ENCODE measurements at places on chromosomes 7 and 10.

- DNase-seq: no peak
Observed at GRCh38 chr10:88791924-88792323, 10.6 kb upstream of the LIPM start.

DNA sequence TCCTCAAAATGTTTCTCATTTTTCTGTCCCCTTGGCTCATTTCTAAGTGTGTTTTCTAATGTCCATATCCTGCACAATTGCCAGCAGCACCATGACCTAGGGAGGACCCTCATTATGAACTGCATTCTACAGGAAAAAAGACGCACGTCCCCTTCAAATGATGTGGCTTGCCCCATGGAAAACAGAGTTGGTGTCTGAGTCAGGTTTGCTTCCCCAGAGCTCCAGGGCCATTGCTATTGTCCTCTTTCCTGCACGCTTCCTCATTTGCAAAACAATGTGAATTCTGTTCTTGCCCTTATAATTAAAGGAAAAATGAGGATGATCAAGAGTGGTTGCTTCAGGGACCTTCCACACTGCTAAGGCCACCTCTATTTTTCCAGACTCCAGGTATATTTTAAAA is 14.7 kb upstream of the ASB4 start:
- DNase-seq: no peak

- no peak for DNase-seq
Observed at GRCh38 chr10:73967544-73967943, 30.4 kb upstream of the VCL start.

GRCh38 chr10:132048294-132048667 is 17.5 kb upstream of the JAKMIP3 start:
- DNase-seq: no peak

GRCh38 chr10:46057038-46057437 is 11.0 kb upstream of the MSMB start:
- DNase-seq: no peak

GRCh38 chr7:56009695-56010094 is 41.5 kb downstream of the PSPH start:
- DNase-seq: no peak

DNA sequence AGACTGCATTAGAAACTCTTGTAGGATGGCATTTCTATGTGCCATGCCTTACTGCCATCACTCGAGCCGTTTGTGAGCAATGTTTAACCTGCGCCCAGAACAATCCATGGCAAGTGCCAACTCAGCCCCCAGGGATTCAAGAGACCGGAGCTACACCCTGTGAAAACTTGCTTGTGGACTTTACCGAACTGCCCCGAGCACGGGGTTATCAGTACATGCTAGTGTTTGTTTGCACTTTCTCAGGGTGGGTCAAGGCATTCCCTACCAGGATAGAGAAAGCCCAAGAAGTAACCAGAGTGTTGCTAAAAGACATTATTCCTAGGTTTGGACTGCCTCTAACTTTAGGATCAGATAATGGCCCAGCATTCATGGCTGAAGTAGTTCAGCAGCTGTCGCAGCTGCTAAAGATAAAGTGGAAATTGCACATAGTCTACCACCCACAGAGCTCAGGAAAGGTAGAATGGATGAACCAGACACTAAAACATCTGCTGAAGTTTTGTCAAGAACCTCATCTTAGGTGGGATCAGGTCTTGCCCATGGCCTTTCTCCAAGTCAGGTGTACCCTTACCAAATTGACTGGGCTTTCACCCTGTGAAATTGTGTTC is 8.9 kb upstream of the CYREN start:
- no peak for DNase-seq

DNA sequence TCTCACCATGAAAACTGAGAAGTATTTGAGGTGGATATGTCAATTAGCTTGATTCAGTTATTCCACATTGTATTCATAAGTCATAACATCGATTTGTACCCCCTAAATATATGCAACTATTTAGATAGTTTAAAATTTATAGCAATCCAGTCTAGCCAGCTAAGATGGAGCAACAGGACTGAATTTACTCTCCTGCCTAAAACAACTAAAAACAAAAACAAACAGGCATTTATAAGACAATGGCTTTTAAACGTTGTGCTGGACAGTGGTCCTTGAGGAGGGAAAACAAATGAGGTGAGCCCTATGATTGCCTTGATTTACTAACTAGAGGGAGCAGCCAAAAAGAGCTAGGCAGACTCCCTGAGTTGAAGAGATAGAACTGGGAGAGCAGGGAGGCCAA is 814 bp upstream of the GPAM start:
- DNase-seq: no peak

- no peak for DNase-seq
Observed at GRCh38 chr10:58757352-58758065, 244.8 kb downstream of the BICC1 start.

GRCh38 chr7:126163647-126164046 is 1089.1 kb downstream of the GRM8 start:
- no peak for DNase-seq

DNA sequence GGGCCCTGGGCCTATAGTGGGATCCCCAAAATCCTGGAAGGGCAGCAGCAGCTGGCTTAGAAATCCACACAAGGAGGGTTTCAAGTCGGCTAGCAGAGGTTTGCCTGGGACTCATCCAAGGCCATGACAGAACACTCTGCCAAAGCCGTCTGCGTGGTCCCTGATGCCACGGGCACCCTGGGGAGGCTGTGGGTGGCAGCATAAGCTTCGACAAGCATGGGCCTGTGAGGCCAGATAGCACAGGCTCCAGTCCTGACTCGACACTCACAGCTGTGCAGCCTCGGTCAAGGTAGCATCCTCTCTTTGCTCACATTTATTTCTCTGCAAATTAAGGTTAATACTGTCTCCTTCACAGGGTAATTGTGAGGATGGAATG is 138.3 kb downstream of the JCAD start:
- no peak for DNase-seq

DNA sequence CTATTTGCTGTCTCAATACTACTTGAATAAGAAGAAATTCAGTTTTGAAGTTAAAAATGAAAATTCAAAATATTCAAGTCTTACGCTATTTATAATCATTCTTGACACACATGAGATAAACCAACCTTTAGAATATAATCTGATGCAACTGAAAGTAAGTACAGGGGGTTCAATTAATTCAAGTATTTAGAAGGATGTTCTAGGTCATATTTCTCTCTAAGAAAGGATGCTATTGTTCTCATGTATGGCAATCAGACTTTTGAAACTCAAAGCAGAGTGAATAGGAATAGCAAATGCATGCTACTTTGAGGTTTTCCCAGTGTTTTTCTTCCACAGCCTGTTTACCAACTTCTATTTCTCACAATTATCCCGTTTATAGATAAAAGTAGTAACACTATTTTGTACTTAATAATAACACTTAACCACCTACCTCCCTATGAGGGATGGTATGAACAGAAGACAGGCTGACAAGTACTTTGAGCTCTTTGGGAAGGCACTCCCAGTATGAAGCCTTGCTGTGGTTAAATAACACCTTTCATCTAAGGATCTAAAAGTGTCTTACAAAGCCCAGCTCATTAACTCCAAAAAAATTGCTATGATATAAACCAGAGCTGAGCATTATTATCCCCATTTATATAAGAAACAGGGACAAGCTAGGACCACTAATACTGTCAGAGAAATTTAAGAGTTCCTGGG is 18.0 kb upstream of the SPOCK2 start:
- no peak for DNase-seq

- no peak for DNase-seq
Observed at GRCh38 chr10:21427804-21428481, 97.5 kb downstream of the SKIDA1 start.

- DNase-seq: no peak
Observed at GRCh38 chr10:3452173-3452626, 279.6 kb upstream of the PITRM1 start.

GRCh38 chr10:118592675-118593330 is 2.6 kb downstream of the PRLHR start:
- DNase-seq: no peak

- no peak for DNase-seq
Observed at GRCh38 chr7:64101126-64101942, 56.1 kb downstream of the ZNF727 start.

- no peak for DNase-seq
Observed at GRCh38 chr7:41033500-41033899, 669.4 kb downstream of the INHBA start.

GRCh38 chr10:4775808-4776207 is 50.2 kb upstream of the AKR1E2 start:
- no peak for DNase-seq

DNA sequence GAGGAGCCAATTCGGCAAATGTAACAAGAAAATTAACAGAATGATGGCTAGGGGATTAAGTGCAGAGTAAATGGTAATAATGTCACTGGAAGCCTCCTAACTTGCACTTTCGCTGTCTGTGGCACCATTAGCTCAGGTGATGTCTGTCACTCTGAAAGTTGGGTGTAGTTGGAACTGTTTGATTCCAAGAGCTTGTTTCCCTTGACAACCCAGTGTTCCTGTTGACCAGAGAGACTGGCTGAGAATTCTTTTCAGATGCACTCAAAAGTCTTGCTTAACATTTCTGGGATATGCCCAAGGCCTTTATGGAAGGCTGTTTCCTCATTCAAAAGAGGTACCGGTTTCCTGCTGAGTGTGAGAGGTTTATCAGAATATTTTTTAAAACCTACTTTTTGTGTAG is 49.6 kb downstream of the PLPP4 start:
- DNase-seq: no peak

GRCh38 chr10:55410415-55410885 is 609.4 kb upstream of the PCDH15 start:
- DNase-seq: peak; percentile 44

DNA sequence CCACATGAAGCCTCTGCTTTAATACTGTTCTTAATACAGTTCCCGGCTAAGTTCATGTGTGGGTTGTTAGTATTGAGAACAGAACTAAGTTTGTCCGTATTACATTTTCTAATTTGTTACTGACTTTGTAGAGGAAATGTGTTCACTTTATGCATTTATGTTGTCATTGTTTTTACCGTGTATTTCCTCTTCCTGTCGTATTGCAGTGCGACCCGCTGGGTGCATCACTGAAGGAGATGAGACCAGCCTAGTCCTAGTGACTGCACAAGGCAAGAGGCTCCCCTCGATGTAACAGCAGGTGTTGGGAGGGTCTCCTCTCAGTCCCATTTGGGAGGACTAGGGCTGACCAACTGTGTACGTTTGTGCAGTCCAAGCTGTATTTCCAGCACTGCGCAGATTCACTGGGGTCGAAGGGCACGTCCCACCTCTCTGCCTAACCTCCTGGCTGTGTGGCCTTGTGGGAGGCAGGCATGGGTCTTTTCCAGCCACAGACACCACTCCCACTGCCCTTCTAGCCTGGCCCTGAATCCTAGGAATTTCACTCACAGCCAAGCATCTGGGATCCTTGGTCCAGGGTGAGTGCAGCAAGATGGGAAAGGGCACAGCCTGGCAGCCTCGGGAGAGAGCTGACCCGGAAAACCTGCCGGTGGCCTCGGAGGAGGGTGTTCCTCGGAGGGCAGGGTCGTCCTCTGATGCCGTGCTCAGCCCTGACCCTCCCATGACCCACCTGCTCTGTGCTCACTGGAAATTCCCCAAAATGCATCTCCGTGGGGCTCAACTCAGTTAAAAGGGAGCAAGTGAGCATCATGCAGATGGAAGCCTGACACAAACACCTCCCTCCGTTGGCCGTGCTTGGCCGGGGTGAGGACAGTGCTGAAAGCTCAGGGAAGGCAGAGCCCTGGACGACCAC is 63.9 kb upstream of the FAM20C start:
- no peak for DNase-seq

DNA sequence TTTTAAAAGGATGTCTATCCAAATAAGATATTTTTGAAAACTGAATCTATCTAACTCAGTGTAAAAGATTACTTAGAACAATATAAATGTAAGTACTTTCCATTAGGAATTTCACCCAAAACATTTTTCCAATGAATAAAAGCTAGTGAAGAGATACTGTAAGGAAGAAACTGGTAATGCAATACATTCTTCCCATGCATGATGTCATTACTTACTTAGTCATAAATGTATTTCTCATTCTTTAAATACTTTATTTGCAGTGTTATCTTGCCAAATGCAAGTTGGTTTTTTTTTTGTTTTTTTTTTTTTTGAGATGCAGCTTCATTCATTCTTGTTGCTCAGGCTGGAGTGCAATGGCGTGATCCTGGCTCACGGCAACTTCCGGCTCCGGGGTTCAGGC is 265.6 kb downstream of the PHF14 start:
- no peak for DNase-seq

DNA sequence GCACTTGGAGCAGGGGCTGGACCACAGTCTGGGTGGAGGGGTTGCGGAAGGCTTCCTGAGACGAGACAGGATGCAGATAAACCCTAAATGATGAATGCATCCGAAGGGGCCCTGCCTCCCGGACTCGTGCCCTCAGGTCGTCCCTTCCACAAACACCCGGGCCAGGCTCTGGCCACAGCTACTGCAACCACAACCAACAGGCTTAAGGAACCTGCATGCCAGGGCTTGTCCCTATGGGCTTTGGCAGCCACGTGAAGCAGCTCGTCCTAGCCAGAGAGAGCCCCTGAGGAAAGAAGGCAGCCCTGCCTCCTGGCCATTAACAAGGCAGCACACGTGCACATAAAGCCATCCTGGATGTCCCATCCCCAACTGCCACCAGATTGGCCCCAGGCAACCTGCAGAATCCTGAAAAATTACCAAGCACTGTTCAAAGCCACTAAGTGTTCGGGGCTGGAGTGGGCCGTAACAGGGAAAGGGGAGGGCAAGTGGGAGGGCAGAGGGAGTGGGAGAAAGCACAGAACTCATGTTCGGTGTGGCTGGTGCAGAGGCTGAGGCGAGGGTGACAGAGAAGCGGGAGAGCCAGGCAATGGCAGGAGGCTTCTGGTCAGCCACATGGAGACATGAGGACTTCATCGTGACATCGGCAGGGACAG is 62.7 kb downstream of the MAD1L1 start:
- DNase-seq: no peak

- DNase-seq: no peak
Observed at GRCh38 chr7:29091715-29092114, 54.6 kb downstream of the CPVL start.

GRCh38 chr7:116702046-116702785 is 30.2 kb downstream of the MET start:
- DNase-seq: no peak

DNA sequence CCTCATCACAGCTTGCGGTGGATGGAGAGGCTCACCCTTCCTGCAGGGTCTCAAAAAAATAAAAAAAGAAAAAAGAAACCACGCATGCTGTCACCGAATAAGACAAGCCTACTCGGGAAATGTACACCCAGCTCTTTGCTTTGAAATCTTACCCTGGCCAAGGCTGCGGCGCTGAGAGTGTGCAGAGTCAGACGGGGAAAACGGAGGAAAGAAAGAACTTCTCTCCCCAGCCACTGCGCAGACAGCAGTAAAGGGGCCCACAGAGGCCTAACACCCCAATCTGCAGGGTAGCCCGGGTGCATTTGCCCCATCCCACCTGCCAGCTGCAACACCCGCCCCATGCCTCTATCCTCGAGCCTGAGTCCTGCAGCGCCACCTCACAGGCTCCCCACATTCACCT is 14.8 kb downstream of the SLIT1 start:
- no peak for DNase-seq

GRCh38 chr10:73218431-73219191 is 28.4 kb downstream of the DNAJC9 start:
- no peak for DNase-seq

DNA sequence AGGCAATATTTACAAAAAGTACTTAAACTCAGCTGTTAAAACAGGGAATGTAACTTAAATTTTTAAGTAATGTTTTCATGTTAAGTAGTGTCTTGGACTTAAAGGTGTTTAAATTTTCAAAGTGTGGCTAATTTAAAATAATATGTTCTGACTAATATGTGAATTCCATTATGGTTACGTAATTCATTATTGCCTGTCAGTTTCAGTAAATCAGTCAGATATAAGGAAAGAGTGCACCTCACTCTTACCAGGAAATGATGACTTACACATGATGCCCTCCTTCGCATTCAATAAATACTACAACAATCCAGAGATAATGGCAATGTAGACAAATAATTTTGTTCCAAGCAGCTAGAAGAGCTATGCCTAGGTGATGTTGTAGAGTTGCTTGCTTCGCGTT is 69.0 kb upstream of the WNT16 start:
- DNase-seq: no peak

All from Right ventricle myocardium superior (tissue), 1 donor.